ENCODE measurements at places on chromosomes 12 and 14.

DNA sequence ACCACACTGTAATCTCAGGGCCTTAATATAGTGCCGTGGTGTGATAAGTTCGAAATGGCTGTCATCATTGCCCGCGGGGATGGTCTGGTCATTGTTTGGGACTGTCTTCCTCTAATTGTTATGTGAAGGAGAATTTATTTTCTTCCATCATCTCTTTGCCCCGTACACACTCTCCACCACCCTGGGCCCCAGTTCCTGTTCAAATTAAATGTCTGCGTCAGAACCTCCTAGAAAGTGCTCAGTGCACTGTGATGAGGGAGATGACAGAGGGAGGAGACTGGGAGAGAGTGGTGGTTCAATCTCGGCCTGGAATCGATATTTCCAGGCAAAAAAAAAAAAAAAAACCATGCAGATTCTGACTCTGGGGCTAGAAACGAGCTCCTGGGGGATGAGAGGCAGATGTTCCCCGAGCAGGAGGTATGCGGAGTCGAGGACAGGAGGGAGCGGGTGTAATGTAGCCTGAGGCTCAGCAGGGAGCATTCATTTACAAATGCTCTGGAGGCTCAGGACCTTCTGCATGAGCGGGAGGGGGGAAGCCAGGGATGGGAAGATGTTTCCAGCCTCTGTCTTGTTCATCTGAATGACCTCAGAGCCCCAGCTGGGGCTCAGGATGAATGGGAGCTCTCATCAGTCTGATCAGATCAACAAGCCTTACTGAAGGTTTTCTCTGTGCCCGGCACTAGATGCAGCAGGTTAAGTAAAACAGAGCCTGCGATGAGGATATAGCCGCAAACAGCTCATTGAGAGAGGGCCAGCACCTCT is 219.5 kb downstream of the TBX5 start:
- no peak for DNase-seq

- no peak for DNase-seq
These were observed 20.2 kb downstream of the DCAF4 start for GRCh38 chr14:72946491-72946890.

GRCh38 chr12:108328420-108328819 is 10.7 kb downstream of the CMKLR1 start:
- no peak for DNase-seq

GRCh38 chr14:90900476-90901083 is 84.3 kb upstream of the TTC7B start:
- DNase-seq: no peak

DNA sequence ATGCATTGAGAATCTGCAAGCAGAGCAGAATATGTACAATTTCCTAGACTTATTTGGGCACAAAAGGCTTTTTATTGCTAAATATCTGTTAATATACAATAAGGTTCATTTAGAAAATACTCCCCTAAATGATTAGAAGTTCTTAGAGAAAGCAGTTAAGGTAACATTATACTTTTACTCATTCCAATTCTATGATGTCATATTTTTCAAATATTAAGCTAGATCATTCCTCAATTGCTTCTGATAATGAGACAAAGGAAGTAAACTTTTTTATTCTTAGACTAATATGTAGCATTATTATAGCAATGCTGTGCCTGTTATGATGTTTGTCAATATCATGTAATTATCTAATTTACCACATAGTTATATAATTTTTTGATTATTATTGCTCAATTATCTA is 447.0 kb downstream of the SLC16A7 start:
- DNase-seq: no peak
